Fibroblast of the aortic adventitia (primary cell): ENCODE measurements at places on chromosomes 6 and 20. TPM values are rescaled to one million over a fixed set of nuclear protein-coding genes. Genes with fewer than 3 reads are reported as not detected.

KIAA0408 gene
- total RNA-seq = 1.5 and 12.8 TPM in 2 replicates

TTK gene
- total RNA-seq = 0.90 and 35.9 TPM in 2 replicates

ADGRF1 gene
- not detected in 2 replicates for total RNA-seq

SLC44A4 gene
- 0.27 TPM in 1 of 2 replicates, not detected in the other for total RNA-seq

UBE2J1 gene
- total RNA-seq = 23.1 and 50.9 TPM in 2 replicates

MYB gene
- 0.54 and 1.6 TPM in 2 replicates for total RNA-seq

HNF4A gene
- not detected in 2 replicates for total RNA-seq

VTA1 gene
- 24.1 and 95.2 TPM in 2 replicates for total RNA-seq

RBBP8NL gene
- total RNA-seq = not detected in 2 replicates

AIF1 gene
- total RNA-seq = not detected in 2 replicates

CHRNA4 gene
- not detected in 2 replicates for total RNA-seq

TOMM34 gene
- total RNA-seq = 7.0 and 29.3 TPM in 2 replicates

CLPSL1 gene
- not detected in 2 replicates for total RNA-seq

SYTL3 gene
- 1.9 and 10.5 TPM in 2 replicates for total RNA-seq

MMP24 gene
- 0.16 and 0.81 TPM in 2 replicates for total RNA-seq

TCF21 gene
- 2.9 and 5.0 TPM in 2 replicates for total RNA-seq

TNXB gene
- total RNA-seq = 54.0 and 315 TPM in 2 replicates

MACROD2 gene
- total RNA-seq = 1.3 and 16.4 TPM in 2 replicates

RSPH4A gene
- total RNA-seq = 0.54 and 0.82 TPM in 2 replicates

CTAGE9 gene
- total RNA-seq = not detected in 2 replicates

MPIG6B gene
- total RNA-seq = not detected in 2 replicates

DAAM2 gene
- total RNA-seq = 3.4 and 11.5 TPM in 2 replicates

TPBG gene
- total RNA-seq = 34.6 and 101 TPM in 2 replicates

IL17A gene
- total RNA-seq = not detected in 2 replicates

MCCD1 gene
- not detected in 2 replicates for total RNA-seq

TAF4 gene
- total RNA-seq = 2.9 and 5.4 TPM in 2 replicates

HLA-DQA1 gene
- not detected in 2 replicates for total RNA-seq

PROKR2 gene
- total RNA-seq = not detected in 2 replicates

C6orf141 gene
- 0.57 and 5.7 TPM in 2 replicates for total RNA-seq

PACSIN1 gene
- total RNA-seq = not detected in 2 replicates

TMEM217 gene
- 0.09 TPM in 1 of 2 replicates, not detected in the other for total RNA-seq

SEMG1 gene
- not detected in 2 replicates for total RNA-seq

SUMO4 gene
- 3.8 TPM in 1 of 2 replicates, not detected in the other for total RNA-seq
